ENCODE measurements at places on chromosomes 6 and 20.
A peak's percentile ranks its signal among the peaks of the same experiment; 100 is the strongest.

GRCh38 chr6:33904050-33904746 is 100.4 kb upstream of the MLN start:
- DNase-seq = no peak

GRCh38 chr6:5681480-5681879 is 325.2 kb downstream of the NRN1 start:
- DNase-seq = no peak

GRCh38 chr6:119476554-119476953 is 127.0 kb upstream of the MAN1A1 start:
- no peak for DNase-seq

GRCh38 chr20:42444799-42445198 is 744.9 kb downstream of the PTPRT start:
- DNase-seq = no peak

DNA sequence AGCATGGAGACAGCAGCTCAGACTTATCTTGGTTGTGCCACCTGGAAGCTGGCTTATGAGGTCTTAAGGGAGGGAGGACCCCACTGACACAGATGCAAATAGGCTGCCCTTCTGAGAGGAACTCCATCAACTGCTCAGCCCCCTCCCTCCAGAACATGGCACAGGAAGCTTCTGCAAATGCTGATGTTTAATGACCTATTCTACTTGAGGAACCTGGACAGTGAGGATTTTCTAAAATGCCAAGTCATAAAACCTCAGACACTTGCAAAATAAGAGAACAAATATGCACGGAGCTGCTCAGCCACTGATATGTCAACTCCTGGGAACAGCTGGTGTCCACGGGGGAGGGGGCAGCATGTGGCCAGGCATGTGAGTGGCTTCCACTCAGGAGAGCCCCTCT is 3.5 kb downstream of the CST9 start:
- DNase-seq = no peak

GRCh38 chr6:132763269-132763668 is 5.6 kb upstream of the VNN2 start:
- no peak for DNase-seq

DNA sequence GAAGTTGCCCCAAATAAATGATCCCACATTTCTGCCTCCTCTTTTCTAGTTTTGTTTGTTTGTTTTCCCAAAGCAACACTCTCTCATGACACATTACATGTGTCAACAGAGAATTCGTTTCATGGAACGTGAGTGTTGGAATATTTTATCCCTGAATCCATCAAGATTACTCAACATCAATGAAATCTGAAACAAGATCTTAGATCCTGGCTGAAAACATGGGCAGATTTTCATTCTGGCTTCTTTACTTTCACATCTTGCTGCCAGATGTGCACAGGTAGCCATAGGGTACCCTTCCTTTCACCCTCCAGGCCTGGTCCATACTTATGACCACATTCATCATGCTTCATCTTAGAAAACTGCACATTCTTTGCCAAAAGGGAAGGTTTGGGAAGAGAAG is 347.0 kb downstream of the DOK5 start:
- no peak for DNase-seq

DNA sequence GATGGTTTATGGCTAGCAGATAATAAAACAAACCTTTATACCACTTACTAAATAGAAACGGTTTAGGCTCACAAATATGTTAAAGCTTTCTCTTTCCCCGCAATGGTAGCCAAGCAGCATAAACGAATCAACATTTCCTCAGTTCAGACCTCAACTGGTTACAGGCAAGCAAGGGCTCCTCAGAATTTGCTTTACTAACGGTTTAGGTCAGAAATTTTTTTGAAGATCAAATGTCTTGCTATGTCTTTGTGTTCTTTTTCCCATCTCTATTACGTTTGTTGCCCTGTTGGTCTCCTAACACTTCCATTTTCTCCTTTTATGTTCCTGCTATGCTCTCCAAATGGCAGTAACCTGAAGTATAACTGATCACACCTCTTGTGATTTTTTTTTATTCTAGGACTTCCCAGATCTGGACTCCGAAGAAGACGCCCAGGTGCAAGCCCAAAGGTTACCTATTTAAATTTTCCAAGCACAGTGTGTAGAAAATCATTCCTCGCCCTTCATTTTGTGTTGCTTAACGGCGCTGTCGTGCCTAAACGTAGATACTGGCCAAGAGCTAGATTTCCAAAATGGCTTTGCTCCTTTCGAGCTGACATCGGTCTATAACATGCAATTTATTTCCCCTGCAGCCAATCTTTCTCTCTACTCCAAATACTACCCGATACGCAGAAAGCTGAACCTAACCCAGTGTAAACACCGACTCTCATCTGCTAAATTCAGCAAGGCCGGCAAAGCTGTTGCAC is 717 bp upstream of the ASF1A start:
- peak; percentile 31 for DNase-seq

- DNase-seq = no peak
These were observed 3.1 kb upstream of the HECA start for GRCh38 chr6:139131736-139132280.

- DNase-seq = no peak
These were observed 28.8 kb upstream of the EYA2 start for GRCh38 chr20:46865824-46866223.

DNA sequence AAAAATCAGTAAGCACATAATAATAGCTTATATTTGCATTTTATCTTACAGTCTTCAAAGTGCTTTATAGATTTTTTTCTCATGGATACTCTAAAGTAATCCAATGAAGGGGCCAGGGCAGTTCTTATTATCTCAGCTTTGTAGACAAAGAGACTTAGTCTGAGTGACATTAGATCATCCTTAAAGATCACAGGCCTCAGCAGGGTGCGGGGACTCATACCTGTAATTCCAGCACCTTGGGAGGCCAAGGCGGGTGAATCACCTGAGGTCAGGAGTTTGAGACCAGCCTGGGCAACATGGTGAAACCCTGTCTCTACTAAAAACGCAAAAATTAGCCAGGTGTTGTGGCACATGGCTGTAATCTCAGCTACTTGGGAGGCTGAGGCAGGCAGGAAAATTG is 14.5 kb downstream of the FERMT1 start:
- DNase-seq = no peak

DNA sequence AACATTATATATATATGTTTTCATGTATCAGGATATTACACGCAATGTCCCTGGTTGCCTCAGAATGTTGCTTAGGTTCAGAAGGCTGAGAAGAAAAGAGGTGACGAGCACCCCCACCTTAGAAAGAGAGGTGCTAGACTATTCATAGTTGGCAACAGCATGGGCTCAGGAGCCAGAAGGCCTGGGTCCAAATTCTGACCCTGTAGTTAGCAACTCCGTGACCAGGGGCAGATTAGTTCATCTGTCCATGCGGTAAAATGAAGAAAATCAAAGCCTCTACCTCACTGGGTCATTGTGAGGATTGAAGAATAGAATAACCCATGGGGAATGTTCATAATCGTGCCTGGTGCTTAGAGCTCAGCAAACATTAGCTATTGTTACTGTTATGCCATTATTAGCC is 5.4 kb upstream of the SIRT5 start:
- no peak for DNase-seq

GRCh38 chr6:650098-650497 is 6.8 kb downstream of the HUS1B start:
- DNase-seq = no peak

GRCh38 chr20:56299362-56299761 is 50.8 kb downstream of the MC3R start:
- DNase-seq = no peak

DNA sequence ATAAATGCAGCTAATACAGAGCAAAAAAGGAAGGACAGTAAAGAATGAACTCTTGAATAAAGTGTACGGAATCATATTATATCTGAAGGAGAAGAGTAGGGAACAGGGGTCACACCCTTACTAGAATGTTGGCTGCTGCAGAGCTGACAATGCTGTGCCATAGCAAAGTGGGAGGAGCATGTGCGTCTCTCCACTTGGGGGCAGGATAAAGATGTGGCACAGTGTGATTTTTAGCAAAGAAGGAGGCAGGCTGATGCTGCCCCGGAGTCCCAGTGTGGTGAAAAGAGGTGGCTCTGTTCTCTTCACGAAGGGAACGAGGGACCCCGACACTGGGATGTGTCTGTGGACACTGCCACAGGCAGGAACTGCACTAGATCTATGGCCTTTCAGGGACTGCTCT is 67.5 kb downstream of the INSM1 start:
- no peak for DNase-seq

GRCh38 chr6:28693751-28694443 is 168.2 kb downstream of the GPX5 start:
- no peak for DNase-seq

- no peak for DNase-seq
These were observed 40.4 kb upstream of the TBC1D7 start for GRCh38 chr6:13368731-13369115.

DNA sequence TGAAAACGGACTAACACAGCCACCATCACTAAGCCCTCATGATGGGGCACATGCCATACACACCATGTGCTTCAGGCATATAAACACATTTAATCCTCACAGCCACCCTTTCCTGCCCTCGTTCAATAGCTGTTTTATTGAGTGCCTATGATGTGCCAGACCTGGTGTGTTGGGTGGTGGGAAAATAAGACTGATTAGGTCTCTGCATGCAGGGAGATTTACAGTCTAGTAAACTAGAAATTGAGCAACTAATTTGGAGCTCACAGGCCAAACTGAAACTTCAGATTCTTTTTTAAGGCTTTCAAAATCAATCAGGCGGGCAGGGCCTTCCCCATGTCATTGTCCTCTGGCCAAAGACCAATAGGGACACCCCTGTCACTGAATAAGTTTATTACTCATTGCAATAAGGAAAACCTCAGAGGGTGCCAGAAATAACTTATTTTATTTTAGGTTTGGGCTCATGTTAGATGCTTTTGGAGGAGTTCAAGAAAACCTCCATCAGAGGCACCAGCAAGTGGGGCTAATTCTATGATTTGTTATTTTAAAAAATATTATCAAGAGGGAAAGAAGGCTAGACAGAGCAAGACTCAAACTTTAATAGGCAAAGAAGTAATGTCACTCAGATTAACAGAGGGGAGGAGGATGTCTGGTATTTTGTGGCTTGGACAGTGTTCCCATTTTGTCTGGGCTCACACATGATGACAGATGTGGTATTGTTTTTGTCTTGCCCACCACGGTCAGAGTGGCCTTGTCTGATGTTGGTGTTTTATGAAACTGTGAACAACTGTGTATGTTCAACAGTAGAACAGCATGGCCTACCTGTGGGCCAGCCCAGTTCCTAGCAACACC is 12.0 kb downstream of the ZFP64 start:
- no peak for DNase-seq

- DNase-seq = no peak
These were observed 229.1 kb downstream of the PLCB1 start for GRCh38 chr20:8361006-8361652.

DNA sequence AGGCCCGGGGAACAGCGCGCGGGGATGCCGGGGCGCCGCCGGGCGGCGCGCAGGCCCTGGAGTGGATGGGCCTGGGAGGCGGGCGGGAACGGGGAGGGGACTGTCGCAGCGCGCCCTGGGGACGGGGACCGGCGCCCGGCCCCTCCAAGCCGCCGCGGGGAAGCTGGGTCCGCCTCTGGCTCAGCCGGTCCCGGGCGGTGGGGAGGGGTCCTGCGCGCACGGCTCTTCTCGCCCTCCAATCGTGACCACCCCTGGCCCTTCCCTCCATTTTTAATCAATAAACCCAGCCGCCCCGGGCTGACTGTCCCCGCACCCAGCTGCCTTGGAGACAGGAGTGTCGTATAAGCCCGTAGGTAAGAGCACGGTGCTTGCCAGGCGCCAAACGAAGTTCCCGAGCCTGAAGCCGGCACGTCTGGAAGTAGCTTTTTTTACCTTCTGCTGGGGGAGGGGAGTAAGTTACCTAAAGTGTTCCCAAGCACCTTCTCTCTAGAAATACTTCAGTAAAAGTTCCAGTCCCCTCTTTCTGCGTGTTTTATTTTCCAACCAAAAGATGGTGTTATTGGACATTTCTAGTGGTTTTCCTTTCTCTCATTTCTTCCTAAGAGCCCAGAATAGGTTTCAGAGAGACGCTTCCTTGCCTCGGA is 780 bp upstream of the TAF4 start:
- DNase-seq = no peak

DNA sequence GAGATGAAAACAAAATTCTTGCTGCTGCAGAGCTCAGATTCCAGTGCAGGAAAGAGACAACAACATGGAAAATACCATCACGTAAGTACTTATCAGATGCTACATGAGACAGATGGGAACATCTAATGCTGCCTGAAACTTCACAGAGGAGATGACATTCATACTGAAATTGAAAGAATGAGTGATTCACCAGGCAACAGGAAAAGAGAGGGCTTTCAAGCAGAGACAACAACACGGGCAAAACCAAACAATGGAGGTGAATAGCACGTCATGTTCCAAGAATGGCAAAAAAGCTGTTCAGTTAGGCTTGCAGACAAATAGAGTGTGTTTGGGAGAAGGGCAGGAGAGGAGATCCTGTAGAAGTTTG is 39.3 kb downstream of the GTF2H5 start:
- no peak for DNase-seq

GRCh38 chr6:110404607-110405006 is 10.8 kb downstream of the DDO start:
- no peak for DNase-seq

DNA sequence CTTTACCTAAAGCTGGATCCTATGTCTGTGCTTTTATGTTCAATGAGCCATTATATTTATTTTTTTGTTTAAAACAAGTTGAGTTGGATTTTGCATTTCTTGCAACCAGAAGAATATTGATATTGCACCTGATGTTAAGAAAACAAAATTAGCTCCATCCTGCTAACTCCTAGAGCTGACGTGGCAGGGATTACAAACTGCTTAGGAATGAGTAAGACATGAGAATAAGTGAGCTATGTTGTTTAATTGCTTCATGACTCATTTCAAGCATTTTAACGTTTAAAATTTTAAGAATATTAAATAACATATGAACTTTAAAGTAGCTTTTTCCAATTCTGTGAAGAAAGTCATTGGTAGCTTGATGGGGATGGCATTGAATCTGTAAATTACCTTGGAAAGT is 663.5 kb downstream of the EPM2A start:
- DNase-seq = peak; percentile 21

DNA sequence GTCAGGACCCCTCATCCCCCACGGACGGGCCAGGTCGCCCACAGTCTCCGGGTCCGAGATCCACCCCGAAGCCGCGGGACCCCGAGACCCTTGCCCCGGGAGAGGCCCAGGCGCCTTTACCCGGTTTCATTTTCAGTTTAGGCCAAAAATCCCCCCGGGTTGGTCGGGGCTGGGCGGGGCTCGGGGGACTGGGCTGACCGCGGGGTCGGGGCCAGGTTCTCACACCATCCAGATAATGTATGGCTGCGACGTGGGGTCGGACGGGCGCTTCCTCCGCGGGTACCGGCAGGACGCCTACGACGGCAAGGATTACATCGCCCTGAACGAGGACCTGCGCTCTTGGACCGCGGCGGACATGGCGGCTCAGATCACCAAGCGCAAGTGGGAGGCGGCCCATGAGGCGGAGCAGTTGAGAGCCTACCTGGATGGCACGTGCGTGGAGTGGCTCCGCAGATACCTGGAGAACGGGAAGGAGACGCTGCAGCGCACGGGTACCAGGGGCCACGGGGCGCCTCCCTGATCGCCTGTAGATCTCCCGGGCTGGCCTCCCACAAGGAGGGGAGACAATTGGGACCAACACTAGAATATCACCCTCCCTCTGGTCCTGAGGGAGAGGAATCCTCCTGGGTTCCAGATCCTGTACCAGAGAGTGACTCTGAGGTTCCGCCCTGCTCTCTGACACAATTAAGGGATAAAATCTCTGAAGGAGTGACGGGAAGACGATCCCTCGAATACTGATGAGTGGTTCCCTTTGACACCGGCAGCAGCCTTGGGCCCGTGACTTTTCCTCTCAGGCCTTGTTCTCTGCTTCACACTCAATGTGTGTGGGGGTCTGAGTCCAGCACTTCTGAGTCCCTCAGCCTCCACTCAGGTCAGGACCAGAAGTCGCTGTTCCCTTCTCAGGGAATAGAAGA is 978 bp downstream of the HLA-A start:
- no peak for DNase-seq

Data from fibroblast of skin of left biceps (primary cell).